ENCODE measurements at places on chromosomes 2 and 18. TPM values are rescaled to one million over a fixed set of nuclear protein-coding genes. Genes with fewer than 3 reads are reported as not detected.

- no peak for DNase-seq
These were observed 107.6 kb downstream of the SMIM21 start for GRCh38 chr18:75319905-75320304.

- no peak for DNase-seq
These were observed 108.4 kb downstream of the ARHGAP28 start for GRCh38 chr18:6837904-6838303.

C2orf80 gene
- not detected for total RNA-seq

DNA sequence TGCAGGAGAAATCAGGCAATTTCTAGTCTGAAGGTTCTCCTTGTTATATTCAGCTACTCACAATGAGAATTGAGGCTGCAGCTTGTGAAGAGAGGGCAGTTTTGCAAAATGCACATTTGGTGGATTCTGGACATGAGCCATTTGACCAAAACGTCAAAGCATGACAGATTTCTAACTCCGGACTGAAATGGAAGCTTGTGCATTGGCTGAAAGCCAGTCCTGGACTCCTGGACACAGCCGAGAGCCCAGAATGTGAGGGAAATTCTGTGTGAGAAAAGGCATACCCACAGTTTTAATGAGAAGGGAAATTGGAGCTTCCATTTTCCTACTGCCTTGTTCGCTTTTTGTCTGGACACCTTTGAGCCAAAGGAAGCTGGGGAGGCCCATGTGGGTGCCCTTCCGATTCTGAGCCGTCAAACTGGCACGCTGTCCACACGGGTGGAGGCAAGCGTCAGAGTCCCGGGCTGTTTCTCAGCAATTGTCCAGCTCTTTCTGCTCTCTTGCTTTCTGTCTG, 23.7 kb upstream of the ROCK2 start:
- no peak for DNase-seq

ZNF804A gene
- 0.32 TPM for total RNA-seq

DNA sequence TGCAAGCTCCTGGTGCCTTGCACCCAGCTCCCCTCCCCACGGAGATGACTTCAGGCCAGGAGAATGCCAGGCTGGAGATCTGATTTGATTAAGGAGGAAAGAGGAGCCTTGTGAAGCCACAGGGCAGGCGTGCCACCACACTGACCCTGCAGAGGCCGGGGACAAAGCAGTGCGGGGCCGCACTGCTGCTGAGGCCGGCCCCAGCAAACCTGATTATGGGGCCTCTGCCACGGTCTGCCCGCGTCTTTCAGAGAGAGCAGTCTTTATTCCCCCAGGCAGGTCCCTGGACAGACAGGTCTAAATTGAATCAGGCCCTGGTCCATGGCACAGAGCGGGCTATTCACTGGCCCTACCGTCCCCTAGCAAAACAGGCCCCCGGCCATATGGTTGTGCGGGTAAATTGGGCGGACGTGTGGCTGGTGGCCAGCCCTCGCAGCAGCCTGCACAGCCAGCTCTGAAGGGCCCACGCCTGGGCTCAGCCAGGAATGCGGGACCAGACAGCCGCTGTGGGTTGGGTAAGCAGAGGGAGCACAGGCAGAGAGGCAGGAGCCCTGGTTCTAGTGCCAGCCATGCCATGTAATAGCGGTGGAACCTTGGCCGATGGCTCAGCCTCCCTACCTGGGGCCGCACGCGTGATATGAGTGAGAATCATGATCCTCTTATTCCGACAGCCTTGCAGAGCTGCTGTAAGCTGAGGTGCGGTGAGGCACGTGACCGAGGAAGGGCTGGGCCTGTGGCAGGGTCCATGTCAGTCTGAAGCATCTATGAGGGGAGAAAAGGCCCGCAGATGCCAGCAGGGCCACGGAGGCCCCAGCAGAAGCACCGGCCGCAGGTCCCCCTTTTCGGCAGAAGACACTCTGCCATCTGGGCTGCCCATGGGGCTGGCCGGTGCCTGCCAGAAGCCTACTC, 97.3 kb upstream of the MYCN start:
- no peak for DNase-seq

- peak; percentile 35 for DNase-seq
These were observed 27.4 kb upstream of the CHAC2 start for GRCh38 chr2:53740170-53740569.

B4GALT6 gene
- total RNA-seq: 17.7 TPM

GRCh38 chr18:56831988-56832387, 180.8 kb downstream of the WDR7 start:
- peak; percentile 55 for DNase-seq

GRCh38 chr18:785242-785641, 26.8 kb downstream of the YES1 start:
- no peak for DNase-seq

GRCh38 chr2:126963390-126963789, 64.7 kb downstream of the TEX51 start:
- DNase-seq: no peak

DNA sequence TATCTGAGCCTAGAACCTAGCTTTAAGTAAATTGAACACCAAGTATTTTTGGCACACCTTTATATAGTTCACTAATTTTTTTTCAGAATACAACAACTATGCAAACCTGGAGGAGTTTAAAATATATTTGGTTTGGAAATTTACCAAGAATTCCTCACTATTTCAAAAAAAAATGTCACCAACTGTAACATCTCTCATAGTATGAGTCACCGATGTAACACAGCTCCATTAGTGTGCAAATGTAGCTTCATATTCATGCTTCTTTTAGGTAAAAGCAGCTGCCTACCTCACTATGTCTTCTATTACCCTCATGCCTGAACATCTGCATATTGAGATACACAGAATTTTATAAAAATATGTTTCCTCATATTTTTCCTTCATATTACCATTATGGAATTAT, 80.5 kb downstream of the NRXN1 start:
- peak; percentile 62 for DNase-seq

GRCh38 chr2:191866675-191867506, 20.0 kb upstream of the CAVIN2 start:
- peak; percentile 95 for DNase-seq

- DNase-seq: no peak
These were observed 160.8 kb upstream of the HAAO start for GRCh38 chr2:42953216-42953615.

GRCh38 chr2:153808679-153809078, 63.0 kb upstream of the GALNT13 start:
- DNase-seq: no peak

- DNase-seq: no peak
These were observed 942.5 kb upstream of the SLC39A10 start for GRCh38 chr2:194714541-194714940.

All from astrocyte (in vitro differentiated cells and primary cell).